Activated T-helper 17 cell treated with anti-CD3 and anti-CD28 coated beads, Interleukin-2, amount 50 U/mL, for 72 hours (primary cell): ENCODE measurements at places on chromosomes 5 and 9. TPM values are rescaled to one million over a fixed set of nuclear protein-coding genes. Genes with fewer than 3 reads are reported as not detected.

Gene SLC6A3
- not detected for total RNA-seq

Gene TNFSF15
- 0.13 TPM for total RNA-seq

Gene ZNF484
- 17.0 TPM for total RNA-seq

Gene PCDHGA11
- 0.09 TPM for total RNA-seq

DNA sequence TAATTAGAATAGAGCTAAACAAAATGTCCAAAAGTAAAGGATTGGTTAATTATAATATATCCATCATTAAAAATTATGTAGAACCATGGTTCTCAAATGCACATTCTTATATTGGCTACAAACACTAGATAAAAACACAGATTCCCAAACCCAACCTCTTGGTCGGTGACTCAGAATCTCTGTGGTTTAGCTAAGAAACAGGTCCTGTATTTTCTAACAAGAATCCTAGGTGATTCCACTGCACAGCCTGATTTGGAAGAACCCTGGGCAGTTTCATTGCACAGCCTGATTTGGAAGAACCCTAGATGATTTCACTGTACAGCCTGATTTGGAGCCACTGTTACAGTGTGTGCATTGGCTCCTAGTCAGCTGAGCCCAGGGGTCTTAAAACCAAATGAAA lies 67.9 kb downstream of the KIAA1958 start:
- no peak for ATAC-seq

DNA sequence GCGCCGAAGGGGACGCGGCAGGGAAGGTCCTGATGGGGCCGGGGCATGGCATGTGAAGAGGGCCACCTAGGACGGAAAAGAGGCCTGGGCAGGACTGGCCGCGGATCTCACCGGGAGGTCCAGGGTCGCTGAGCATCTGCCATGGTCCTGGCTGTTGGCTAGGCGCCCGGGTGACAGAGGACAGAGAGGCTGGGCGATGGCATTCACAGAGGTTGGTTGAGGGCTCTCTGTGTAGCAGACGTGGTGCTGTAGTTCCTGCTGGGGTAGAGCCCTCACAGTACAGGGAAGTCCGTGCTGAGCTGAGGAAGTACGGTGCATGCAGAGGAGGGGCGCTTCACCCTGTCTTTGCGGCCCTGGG lies 427 bp downstream of the PCYOX1L start:
- ATAC-seq, result no peak

- no peak for ATAC-seq
Observed at GRCh38 chr5:168106008-168106761, 185.3 kb upstream of the WWC1 start.

- ATAC-seq, result no peak
Observed at GRCh38 chr9:70257502-70257901, 1.3 kb upstream of the SMC5 start.

DNA sequence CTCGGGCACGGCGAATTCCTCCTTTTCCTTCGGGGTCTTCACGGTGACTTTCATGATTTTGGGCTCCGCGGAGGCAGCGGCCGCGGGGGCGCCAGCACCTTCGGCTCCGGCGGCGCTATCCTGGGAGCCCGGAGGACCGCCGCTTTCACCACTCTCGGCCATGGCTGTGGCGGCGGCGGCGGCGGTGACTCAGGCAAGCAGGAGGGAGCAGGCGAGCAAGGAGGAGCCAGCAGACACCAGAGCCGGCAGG lies 315 bp downstream of the UBQLN1 start:
- peak; percentile 78 for ATAC-seq

GRCh38 chr9:120716483-120716882 lies 2.2 kb upstream of the MEGF9 start:
- no peak for ATAC-seq
